ENCODE measurements at places on chromosomes 1 and 21. TPM values are rescaled to one million over a fixed set of nuclear protein-coding genes. Genes with fewer than 3 reads are reported as not detected.

DNA sequence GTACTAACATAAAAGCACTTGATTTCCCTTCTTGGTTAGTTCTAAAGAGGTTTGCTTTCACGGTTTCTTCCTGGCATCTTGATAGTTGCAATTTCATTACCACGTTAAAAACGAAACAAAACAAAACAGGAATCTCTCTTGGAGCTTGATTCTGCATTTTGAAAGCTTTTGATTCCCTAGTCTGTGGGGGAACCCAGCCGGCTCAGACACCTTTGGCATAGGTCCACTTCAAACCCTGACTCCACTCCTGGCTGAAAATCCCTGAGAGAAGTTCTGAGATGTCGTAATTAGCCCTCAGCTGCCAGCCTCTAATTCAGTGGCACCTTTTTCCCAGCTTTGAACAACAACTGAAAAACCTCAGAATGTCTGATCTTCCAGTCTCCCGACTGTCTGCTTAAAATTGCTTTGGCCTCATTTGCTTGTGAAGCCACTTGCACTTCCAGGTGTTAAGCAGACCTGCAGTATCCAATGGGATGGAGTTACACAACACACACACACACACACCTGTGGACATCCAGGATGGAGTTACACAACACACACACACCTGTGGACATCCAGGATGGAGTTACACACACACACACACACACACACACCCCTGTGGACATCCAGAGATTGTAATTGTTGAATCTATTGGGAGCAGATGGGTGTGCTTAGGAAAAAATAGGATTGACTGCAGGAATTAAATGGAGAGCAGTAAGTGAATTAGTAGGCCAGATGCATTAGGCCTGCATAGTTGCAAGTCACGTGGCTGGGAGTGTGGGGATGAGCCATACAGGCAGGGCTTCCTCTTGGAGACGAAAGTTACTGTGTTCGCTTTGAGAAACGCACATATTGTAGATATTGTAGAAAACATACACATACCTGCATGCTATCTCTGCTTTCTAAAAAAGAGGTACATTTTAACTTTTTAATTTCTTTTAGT lies 285.6 kb upstream of the FMN2 start:
- H3K27me3 ChIP-seq = no peaks in the 10 kb centered on the region
- peaks cover 11% of the 10 kb centered on the region for H3K4me1 ChIP-seq
- H3K27ac ChIP-seq = peak overlapping the region; percentile 64
- DNase-seq = peak; percentile 77
- H3K36me3 ChIP-seq = no peaks in the 10 kb centered on the region

- H3K4me1 ChIP-seq = no peaks in the 10 kb centered on the region
- no peaks in the 10 kb centered on the region for H3K27me3 ChIP-seq
- H3K4me3 ChIP-seq = no peak overlapping the region
- H3K36me3 ChIP-seq = no peaks in the 10 kb centered on the region
- no peak overlapping the region for H3K27ac ChIP-seq
These were observed 129.8 kb downstream of the CYYR1 start for GRCh38 chr21:26443291-26443690.

GRCh38 chr21:42176859-42177258 lies 42.1 kb upstream of the ABCG1 start:
- H3K27me3 ChIP-seq = no peaks in the 10 kb centered on the region
- no peak for DNase-seq
- H3K4me1 ChIP-seq = no peaks in the 10 kb centered on the region

DNA sequence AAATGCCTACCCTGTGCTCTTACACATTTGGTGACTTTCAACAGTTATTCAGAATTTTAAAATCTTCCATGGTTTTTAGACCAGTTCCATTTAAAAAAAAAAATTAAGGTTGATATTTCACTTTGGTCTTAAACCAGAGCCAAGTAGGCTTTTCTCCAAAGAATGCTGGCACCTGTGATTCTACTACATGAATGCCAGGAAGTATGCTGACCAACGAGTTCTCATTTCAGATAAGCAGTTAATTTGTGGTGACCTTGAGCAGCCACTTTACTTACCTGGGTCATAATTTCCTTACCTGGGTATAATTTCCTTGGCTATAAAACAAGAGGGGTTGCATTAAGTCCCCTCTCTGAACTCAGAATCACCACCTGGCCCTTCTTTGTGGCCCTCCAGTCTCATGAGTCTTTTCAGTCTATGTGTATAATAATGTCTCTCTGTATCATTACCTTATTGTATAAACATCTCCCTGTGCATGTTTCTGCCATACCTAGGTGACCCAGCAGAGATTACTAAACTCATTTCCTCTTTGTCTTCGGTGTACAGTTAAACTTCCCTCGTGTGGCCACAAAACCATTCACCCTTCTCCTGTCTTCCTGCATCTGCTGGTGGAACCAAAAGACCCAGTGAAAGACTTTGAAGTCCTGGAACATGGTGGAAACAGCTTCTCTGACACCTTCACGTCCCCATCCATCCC lies 139.1 kb upstream of the DPT start:
- no peak overlapping the region for H3K27ac ChIP-seq
- H3K4me3 ChIP-seq = no peak overlapping the region

GRCh38 chr1:48869116-48869893 lies 92.6 kb upstream of the BEND5 start:
- H3K27ac ChIP-seq = peak overlapping the region; percentile 74
- H3K36me3 ChIP-seq = no peaks in the 10 kb centered on the region
- H3K27me3 ChIP-seq = no peaks in the 10 kb centered on the region
- DNase-seq = peak; percentile 91
- H3K4me1 ChIP-seq = peaks cover 22% of the 10 kb centered on the region

DNA sequence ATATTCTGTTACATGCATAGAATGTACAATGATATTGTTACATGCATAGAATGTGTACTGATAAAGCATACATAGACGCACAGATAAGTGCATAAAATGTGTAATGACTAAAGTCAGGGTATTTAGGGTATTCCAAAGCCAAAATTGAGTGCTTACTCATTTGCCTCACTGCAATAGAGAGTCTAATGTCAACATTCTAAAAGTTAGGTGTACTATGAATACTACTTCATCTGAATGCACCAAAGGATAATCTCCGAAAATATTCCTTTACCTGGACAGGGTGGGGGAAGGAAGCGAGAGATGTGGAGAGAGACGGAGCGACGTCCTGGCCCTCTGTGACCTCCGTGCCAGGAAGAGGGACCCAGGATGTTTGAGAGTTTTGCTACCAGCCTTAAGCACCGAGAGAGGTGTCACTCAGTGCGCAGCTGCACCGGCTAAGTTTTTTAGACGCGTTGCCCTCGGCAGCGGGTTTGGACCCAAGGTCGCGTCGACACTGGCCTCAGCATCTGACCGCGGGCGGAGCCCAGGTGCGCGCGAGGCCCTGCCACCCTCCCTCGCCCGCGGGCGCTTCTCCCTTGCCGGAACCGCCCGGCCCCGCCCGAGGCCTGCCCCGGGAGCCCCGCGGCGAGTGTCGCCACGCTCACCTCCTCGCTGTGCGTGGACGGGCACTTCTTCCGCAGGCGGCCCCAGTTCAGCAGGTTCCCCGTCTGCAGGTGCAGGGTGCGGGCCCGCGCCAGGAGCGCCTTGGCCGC lies 660 bp downstream of the GCLM start:
- DNase-seq = peak; percentile 35
- peak overlapping the region; percentile 81 for H3K4me3 ChIP-seq
- peaks cover 14% of the 10 kb centered on the region for H3K27me3 ChIP-seq
- no peak overlapping the region for H3K27ac ChIP-seq

DNA sequence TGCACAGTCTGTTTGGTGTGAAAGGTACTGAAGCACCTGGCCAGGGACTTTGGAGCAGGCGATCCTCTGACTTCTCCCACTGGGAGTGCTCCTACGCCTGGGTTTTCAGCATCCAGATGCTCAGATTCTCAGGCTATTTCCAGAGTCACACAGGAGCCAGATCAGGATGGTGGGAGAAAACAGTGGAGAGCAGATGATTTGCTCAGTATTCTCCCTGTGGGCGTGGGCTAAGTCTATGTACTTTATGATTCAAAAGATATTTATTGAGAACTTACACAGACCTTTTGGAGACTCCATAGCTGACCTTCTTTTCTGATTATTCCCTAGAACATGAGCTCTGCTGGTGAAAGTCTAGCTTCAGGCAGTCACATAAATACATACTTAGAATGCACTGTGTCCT lies 134.6 kb downstream of the TENT5C start:
- peaks cover 12% of the 10 kb centered on the region for H3K27me3 ChIP-seq
- no peak overlapping the region for H3K27ac ChIP-seq
- peaks cover 1% of the 10 kb centered on the region for H3K4me1 ChIP-seq
- no peak overlapping the region for H3K4me3 ChIP-seq

GRCh38 chr1:181789395-181789794 lies 272.1 kb downstream of the ZNF648 start:
- DNase-seq = peak; percentile 67
- H3K27ac ChIP-seq = no peak overlapping the region
- no peaks in the 10 kb centered on the region for H3K36me3 ChIP-seq
- no peaks in the 10 kb centered on the region for H3K27me3 ChIP-seq

DNA sequence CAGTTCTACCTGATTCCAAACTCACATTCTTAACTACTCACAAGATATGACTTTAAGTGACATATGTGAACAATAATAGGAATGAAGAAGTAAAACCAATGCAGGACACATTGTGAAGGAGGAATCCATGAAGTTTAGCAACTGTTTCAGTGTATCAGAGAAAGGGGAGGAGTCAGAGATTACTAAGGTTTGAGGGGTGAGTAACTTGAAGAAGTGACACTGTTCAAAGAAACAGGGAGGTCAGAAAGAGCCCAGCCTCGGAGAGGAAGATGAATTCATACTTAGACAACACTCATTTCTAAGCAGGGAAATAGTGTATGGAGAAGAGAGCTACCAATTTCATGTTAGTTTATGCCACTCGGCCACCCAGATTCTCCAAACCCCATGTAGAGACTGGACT lies 28.2 kb upstream of the RPF1 start:
- H3K4me3 ChIP-seq = no peak overlapping the region
- no peak for DNase-seq
- no peaks in the 10 kb centered on the region for H3K4me1 ChIP-seq
- no peak overlapping the region for H3K27ac ChIP-seq

DNA sequence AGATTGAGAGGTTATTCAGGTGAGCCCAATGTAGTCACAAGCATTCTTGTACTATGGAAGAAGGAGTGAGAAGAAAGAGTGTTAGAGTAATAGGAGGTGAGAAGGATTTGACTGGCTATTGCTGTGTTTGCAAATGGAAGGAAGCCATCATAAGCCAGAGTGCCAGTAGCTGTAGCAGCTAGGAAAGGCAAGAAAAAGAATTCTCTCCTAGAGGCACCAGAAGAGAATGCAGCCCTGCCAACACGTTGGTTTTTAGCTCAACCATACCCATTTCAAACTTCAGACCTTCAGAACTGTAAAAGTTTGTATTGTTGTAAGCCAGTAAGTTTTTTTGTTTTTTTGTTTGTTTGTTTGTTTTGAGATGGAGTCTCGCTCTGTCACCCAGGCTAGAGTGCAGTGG lies 8.9 kb upstream of the IL12RB2 start:
- H3K4me3 ChIP-seq = no peak overlapping the region
- DNase-seq = no peak
- H3K27ac ChIP-seq = no peak overlapping the region
- H3K27me3 ChIP-seq = no peaks in the 10 kb centered on the region
- H3K36me3 ChIP-seq = no peaks in the 10 kb centered on the region

- no peak for DNase-seq
- no peak overlapping the region for H3K27ac ChIP-seq
- H3K27me3 ChIP-seq = no peaks in the 10 kb centered on the region
- H3K4me1 ChIP-seq = no peaks in the 10 kb centered on the region
These were observed 19.7 kb downstream of the SLC5A9 start for GRCh38 chr1:48242141-48242736.

DNA sequence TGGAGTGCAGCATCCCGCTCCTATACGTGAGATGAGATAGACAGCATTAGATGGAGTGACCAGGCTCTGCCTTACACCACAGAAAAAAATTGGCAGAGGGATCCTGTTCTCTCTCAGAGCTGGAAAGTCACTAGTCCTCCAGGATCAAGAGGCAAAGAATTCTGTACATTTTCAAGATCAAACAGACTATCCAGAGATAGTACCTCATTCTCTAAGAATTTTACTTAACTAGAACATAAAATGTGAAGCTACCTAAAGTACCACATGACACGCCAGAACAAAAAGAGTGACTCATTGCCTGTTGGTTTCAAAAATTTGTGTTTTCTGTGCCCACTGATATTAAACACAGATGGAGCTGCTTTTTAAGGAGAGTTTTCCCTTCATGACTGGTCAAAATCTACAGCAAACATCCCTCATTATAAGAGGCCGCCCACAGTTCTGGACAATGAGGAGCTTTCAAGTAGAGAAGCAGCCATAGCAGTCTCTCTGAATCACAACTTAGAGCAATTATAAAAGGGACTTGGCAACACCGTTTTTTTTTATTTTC lies 32.3 kb downstream of the CD160 start:
- no peaks in the 10 kb centered on the region for H3K27me3 ChIP-seq
- DNase-seq = peak; percentile 50
- H3K27ac ChIP-seq = peak overlapping the region; percentile 87
- peaks cover 75% of the 10 kb centered on the region for H3K36me3 ChIP-seq

GRCh38 chr1:53633073-53633704 lies 105.8 kb downstream of the GLIS1 start:
- no peaks in the 10 kb centered on the region for H3K4me1 ChIP-seq
- DNase-seq = no peak
- no peak overlapping the region for H3K4me3 ChIP-seq
- H3K27me3 ChIP-seq = no peaks in the 10 kb centered on the region

DNA sequence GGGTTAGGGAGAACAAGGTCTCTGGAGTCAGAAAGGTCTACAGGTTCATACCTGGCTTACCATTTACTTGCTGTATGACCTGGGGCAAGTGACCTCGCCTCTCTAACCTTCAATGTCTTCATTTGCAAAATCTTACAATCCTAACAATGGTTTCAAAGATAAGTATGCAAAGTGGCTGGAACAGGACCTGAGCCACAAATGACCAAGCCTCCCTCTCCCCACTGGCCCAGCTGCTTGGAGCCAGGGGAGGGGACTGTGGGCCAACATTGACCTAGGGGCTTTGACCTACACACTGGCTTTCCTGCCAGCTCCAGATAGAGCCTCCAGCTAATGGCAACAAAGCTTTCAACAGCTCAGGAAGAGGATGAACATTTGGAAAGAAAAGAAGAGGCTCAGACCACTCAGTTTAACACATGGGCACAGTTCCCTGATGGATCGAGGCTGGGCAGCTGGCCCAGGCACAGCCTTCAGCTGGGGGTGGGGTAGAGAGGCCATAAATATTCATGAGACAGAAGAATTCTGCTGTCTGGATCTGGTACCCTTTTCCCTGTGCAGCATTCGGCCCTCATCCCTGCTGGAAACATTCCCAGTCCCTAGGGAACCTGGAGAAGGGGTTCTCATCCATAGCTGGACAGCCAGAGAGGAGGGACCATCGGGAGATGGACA lies 12.9 kb downstream of the PTAFR start:
- no peaks in the 10 kb centered on the region for H3K27me3 ChIP-seq
- H3K36me3 ChIP-seq = no peaks in the 10 kb centered on the region
- no peak overlapping the region for H3K4me3 ChIP-seq
- no peak for DNase-seq
- H3K4me1 ChIP-seq = peaks cover 10% of the 10 kb centered on the region

KIAA1614 gene
- 0.66 TPM for total RNA-seq

S100A2 gene
- total RNA-seq = 5,064 TPM

PCAT6 gene
- 5.4 TPM for total RNA-seq

FAM72C gene
- total RNA-seq = 13.1 TPM

OR2T2 gene
- total RNA-seq = not detected

C1orf185 gene
- total RNA-seq = not detected
